ENCODE measurements at places on chromosomes 2 and 18. TPM values are rescaled to one million over a fixed set of nuclear protein-coding genes. Genes with fewer than 3 reads are reported as not detected.
A peak's percentile ranks its signal among the peaks of the same experiment; 100 is the strongest.

DNA sequence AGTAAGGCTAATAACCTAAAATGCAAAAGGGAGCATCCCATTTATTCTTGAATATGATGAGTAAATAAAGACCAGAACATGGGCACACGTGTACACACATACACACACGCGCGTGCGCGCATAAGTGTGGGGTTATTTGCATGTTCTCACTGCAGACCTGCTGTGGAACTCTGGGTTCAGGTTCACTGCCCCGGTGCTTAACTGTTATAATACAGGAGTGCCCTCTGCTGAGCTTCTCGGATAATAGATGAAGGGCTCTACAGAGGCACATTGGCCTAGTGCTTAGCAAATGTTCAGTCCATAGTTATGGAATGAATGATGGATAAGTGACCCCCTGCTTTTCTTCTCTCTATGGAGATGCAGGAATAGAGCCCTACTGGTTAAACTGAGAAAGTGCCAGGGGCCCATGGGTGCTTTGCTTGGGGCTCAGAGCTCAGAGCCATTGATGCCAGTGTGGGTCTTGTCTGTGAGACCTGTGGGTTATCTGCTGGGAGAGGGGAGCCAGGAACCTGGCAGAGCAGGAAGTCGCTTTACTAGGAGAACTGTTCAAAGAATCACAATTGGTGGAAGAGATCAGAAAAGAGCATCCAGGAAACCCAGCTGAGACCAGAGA is 3.6 kb upstream of the ARL4C start:
- DNase-seq, result peak; percentile 55

DNA sequence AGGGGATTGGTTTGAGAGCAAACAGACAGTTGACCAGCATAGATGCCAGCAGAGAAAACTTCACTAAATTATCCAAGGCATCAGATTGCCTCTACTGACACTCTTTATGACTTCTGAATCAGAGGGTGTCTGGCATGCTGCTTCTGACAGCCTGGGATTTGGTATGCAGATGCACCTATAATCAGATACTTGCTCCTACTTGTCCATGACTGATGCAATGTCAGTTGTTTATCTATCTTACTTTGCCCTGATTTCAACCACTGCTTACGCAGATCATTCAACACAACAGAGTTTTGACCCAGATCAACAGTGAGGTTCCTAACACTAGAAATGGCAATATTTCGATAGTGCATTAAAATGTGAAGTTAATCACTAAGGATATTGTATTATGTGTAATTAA is 22.6 kb upstream of the CALCRL start:
- no peak for DNase-seq

The LHCGR gene
- total RNA-seq, result 0.10 TPM

DNA sequence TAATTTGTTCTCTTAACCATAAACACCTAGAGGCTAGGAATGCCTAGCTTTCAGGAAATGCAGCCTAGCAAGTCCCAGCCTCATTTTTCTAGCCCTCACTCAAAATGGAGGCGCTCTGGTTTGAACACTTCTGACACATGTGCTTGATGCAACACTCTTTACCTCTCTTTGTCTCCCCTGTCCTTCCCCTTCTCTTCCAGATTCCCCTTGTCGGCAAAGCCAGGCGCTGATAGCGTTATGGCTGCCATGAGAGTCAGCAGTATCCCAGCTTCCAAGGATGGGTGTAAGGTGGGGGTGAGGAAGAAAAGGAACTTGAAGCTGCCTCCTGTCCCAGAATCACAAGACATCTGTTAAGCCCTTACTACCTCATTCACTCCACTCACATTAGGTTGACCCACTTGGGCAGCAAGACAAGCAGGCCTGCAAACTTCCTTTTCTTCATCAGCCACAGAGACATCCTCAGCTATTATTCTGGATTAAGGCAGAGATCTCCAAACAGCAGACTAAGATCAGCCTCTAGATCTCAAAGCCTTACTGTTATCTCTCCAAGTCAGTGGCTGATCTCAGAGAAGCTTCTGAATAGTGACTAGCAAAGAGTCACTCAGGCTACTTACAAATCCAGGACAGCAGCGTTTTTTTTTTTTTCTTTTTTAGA is 1.9 kb upstream of the ST3GAL5 start:
- no peak for DNase-seq

The RAMP1 gene
- 151 TPM for total RNA-seq

DNA sequence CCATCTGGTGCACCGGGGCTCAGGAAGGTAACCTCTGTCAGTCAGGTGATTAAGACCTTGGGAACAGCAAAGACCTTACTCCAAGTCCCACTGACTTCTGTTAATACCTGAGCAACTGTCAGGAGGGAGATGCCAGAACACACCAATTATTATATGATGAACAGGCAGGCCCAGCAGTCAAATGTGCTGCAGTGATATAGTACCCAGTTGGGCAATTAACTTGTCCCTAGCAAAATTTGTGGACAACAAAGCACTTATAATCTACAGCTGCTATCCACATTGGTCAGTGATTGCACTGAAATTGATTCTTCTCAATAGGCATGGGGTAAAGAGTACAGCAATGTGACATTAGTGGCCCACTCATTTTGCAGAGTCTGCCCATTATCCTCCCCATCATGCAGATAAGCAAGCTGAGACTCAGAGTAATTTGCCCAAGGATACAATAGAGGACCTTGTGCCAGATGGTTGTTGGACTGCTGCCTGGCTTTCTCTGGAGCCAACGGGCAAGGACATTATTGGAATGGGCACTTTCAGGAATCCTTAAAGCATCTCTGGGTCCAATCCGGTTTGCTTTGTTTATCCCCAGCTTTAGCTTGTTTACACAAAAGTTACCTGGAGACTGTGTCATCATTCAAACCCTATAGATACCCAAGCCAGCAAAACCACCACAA is 147.6 kb downstream of the CCBE1 start:
- DNase-seq, result peak; percentile 52

- no peak for DNase-seq
Observed at GRCh38 chr2:38537937-38538525, 64.7 kb downstream of the HNRNPLL start.

- no peak for DNase-seq
Observed at GRCh38 chr2:226600184-226600583, 199.4 kb downstream of the IRS1 start.

The CDK15 gene
- 0.30 TPM for total RNA-seq

- peak; percentile 68 for DNase-seq
Observed at GRCh38 chr2:44016282-44016681, 20.5 kb upstream of the LRPPRC start.

GRCh38 chr2:162233197-162233596 is 10.0 kb downstream of the FAP start:
- no peak for DNase-seq

- no peak for DNase-seq
Observed at GRCh38 chr2:204781941-204782340, 236.7 kb downstream of the PARD3B start.

DNA sequence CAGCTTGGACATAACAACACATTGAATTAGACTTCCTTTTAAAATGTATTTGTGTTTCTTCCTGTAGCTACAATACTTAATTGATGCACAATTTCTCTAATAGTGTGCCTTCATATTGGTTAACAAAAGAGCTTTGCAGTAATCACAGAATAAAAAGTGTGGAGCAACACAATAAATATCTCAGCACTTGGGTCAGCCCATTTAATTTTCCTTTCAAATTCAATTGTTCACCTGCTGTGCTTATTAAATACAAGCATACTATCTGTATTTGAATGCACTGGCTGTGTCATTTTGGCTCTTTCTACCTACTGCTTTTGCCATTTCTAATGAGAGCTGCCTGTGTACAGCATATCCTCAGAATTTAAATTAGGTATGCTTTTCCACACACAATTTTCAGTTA is 1641.3 kb upstream of the SLC39A10 start:
- no peak for DNase-seq
